ENCODE measurements at places on chromosomes 16 and 17.

GRCh38 chr17:81831957-81832607, 1.0 kb downstream of the MCRIP1 start:
- DNase-seq, result peak; percentile 81

GRCh38 chr16:12327971-12328726, 351.6 kb downstream of the SNX29 start:
- no peak for DNase-seq

GRCh38 chr16:87821376-87822107, 47.8 kb downstream of the SLC7A5 start:
- no peak for DNase-seq

GRCh38 chr17:40097087-40097486, 3.3 kb downstream of the NR1D1 start:
- DNase-seq, result no peak

- DNase-seq, result no peak
These were observed 63.6 kb downstream of the ASIC2 start for GRCh38 chr17:33229499-33229898.

DNA sequence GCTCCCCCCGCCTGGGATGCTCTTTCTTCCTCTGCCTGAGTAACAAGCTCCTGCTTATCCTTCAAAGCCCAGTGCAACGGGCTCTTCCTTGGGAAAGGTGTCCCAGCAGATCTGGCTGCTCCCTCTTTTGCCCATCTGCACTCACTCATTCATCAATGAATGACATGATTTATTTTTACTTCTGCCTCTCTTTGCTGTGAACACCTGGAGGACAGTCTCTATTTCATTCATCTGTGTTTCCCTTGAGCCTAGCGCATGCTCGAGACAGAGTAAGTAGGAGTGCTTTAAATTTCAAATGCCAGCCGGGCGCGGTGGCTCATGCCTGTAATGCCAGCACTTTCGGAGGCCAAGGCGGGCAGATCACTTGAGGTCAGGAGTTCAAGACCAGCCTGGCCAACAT, 22.0 kb upstream of the GINS2 start:
- no peak for DNase-seq

- DNase-seq, result no peak
These were observed 10.8 kb downstream of the HEATR6 start for GRCh38 chr17:60067871-60068270.

DNA sequence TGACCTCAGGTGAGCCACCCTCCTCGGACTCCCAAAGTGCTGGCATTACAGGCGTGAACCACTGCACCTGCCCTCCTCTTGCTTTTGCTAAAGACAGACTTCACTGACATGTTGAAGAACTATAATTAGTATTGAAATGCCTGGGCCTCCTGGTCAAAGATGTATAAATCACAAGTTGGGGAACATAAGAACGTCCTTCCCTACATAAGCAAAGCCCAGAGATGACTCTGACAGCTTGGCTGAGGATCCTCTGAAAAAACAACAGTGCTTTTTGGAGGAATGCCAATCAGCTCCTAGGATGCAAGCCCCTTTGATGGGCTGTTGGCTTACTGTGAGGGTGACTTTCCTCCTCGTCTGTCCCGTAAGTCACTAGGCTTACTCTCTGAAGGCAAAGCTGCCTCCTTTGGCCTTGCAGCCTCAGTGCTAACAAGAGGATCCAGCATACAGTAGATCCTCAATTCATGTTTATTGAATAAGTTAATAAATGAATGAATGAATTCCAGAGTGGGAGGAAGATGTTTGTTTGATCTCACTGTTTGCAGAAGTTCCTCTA, 6.3 kb downstream of the APOH start:
- no peak for DNase-seq

- DNase-seq, result peak; percentile 26
These were observed 392.9 kb upstream of the EEF2KMT start for GRCh38 chr16:5490499-5490898.

DNA sequence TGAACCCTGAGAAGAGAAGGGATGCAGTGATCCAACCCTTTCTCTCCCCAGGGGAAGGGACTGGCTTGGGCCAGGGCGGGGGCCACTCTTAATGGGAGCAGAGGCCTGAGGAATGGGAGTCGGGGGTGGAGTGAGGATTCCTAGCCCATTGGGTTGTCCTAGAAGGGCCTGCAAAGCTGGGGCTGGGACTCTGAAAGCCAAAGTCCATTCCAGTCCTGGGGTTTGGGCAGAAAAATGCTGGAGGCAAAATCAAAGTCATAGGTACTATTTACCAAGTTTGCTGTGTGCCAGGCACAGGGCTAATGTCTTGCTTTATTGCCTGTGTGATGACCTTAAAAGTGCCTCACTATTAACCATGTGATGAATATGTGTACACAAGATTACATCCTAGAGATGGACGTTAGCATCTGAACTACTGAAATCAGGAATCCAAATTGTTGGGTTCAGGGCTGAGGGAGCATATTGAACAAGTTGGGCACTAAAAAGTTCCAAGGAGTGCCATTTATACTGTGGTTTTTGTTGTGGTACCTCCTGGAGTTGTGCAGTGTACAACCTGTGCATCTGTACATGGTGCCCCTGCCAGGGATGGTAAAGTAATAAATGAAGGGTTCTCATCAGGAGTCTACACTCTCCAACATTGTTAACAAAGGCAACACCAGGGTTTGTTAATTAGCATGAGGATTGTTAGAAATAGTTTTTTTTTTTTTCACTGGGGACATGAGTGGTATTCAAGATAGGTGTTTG, 84.4 kb upstream of the NKD1 start:
- no peak for DNase-seq

GRCh38 chr17:17883801-17884200, 47.0 kb upstream of the SREBF1 start:
- no peak for DNase-seq

GRCh38 chr16:60608971-60609370, 1427.3 kb downstream of the CDH8 start:
- no peak for DNase-seq

DNA sequence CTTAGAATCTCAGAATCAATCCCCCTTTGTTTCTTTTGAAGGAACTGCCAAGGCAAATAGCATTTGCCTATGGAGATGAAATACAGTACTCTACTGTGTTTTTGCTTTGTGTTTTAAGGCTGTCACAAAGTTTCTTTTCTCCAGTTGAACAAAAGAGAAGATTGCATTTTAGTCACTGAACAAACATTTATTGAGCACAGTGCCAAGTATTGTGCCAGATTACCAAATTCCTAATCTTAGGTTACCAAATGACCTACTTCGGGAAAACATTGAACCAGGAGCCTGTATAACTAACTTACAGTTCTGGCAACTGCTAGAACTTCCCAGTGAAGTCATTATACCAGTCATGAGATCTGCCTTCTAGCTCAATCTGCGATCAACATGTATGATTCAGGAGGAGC, 3.0 kb upstream of the UBB start:
- DNase-seq, result no peak

- DNase-seq, result no peak
These were observed 160.3 kb downstream of the HS3ST3B1 start for GRCh38 chr17:14461227-14461548.

DNA sequence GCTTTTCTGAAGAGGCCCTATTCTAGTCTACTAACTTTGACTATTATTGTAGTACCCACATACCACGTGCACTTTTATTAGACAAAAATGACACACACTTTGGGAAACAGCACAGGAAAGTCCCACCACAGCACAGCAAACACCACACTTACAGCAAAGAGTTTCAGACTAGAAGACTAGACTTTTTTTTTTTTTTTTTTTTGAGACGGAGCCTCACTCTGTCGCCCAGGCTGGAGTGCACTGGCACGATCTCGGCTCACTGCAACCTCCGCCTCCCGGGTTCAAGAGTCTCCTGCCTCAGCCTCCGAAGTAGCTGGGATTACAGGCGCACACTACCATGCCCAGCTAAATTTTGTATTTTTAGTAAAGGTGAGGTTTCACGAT, 20.1 kb downstream of the YWHAE start:
- no peak for DNase-seq

DNA sequence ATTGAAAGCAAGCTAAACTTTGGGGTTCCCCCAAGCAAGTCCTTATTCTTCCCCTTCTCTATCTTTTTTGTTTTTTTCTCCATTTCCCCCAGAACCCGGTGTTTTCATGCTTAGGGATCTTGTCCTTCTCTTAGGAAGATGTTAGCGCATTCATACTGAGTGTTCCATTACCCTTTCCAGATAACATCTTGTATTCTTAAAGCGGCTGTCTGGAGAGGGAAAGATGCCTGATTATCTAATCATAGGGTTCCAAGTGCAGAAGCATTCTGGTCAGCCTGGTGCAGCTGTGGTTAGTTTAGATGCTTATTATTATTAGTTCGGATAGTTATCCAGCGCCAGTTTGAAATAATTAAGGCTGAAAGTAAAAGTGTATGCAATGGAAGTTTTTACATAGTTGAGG, 2.0 kb downstream of the TOM1L1 start:
- no peak for DNase-seq

GRCh38 chr17:74603037-74603635, 11.1 kb upstream of the CD300LD start:
- no peak for DNase-seq

DNA sequence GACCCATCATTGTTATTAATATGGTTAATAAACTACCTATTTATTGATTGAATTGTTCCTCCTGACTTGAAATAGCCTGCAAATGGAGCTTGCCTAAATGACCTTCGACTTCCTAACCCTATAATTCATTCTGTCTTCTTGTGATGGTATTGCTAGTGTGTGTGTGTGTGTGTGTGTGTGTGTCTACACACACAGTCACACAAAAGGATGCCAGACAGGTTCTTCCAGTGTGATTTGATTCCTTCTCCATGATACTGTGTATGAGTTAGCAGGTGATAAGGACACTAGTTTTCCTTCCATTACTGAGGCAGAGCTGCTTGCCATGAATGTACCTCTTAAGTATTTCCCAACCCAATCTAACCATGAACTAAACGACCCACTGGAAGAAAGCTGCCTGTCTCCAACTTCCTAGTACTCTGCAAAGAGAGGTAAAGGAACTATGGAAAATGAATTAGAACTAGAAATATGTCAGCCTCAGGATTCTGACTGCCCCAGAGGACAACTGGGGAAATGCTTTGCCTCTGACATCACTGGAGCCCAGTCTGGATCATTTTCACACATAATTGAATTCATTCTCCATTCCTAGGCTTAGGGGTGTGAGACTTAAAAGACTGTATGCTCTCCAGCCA, 3.5 kb upstream of the CDC6 start:
- no peak for DNase-seq

- no peak for DNase-seq
These were observed 22.8 kb downstream of the GINS2 start for GRCh38 chr16:85665929-85666328.

GRCh38 chr16:86072328-86073102, 173.6 kb downstream of the IRF8 start:
- peak; percentile 77 for DNase-seq

DNA sequence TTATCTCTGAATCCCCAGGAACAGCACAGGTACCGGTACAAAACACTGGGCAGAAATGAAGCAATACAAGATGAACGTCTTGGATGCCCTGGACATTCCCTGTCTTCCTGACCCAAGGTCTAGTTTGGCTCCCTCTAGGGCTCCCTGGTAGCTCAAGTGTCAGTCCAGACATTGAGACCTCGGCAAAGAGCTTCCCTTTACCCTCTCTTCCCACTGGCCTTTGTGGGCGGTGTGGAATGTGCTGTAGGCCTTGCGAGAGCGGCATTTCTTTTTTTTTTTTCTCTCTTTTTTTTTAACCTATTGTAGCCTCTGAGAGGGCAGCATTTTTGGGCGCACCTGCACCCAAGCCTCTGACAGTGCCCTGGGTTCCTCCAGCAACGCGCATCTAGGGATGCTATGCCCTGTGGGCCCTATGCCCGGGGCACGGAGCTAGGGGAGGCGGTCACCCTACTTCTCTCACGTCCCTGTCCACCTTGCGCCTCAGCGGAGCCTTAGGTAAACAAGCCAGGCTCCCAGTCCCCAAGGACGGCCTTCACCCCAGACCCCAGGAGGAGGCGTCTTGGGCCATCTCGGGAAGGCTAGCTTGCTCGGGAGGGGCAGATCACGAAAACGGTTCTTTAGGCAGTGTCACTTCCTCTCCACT, 1.2 kb upstream of the NFATC3 start:
- peak; percentile 43 for DNase-seq

- DNase-seq, result peak; percentile 70
These were observed 140.4 kb downstream of the SHISA9 start for GRCh38 chr16:13041646-13042290.

- DNase-seq, result peak; percentile 59
These were observed 3.1 kb downstream of the BAIAP2 start for GRCh38 chr17:81037798-81038733.
